Dorsolateral prefrontal cortex (tissue), 122 donors: ENCODE measurements at places on chromosomes 1 and 21. TPM values are rescaled to one million over a fixed set of nuclear protein-coding genes. Genes with fewer than 3 reads are reported as not detected.

GRCh38 chr1:224160171-224160682, 22.8 kb upstream of the DEGS1 start:
- DNase-seq, result no peak

Gene HFM1
- total RNA-seq, result 3.4 TPM

Gene DMRTA2
- 0.52 TPM for total RNA-seq

Gene PADI1
- not detected for total RNA-seq

DNA sequence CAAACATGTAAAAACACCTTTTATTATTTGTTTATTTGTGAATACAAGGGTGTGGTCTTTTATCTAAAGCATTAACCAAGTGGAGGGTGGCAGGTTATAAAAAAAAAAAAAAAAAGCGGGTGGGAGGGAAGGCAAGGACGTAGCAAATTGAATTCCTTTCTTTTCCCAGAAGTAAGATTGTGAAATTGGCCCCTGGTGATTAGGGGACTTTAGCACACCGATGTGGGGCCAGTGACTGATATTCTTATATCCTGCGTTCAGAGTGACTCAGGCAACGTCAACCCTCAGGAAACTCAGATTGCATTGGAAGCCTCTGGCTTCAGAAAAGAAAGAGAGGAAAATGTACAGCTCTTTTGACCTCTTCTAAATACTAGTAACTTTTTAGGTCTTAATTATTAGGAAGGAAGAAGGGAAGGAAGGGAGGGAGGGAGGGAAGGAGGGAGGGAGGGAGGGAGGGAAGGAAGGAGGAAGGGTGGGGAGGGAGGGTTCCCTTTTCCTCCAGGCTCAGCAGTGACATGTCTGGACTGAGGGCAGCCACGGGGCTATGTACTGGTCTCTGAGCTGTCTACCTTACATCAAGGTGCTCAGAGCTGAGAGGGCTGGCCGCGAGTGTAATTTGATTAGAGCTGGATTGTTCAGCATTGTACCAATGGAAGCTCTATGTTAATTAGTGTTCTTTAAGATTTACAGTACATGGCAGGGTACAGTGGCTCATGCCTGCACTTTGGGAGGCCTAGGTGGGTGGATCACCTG, 30.2 kb downstream of the EVA1C start:
- DNase-seq, result no peak

Gene SEC16B
- 12.8 TPM for total RNA-seq

Gene RPAP2
- 47.8 TPM for total RNA-seq

GRCh38 chr1:62809788-62810187, 25.9 kb downstream of the ATG4C start:
- no peak for DNase-seq

DNA sequence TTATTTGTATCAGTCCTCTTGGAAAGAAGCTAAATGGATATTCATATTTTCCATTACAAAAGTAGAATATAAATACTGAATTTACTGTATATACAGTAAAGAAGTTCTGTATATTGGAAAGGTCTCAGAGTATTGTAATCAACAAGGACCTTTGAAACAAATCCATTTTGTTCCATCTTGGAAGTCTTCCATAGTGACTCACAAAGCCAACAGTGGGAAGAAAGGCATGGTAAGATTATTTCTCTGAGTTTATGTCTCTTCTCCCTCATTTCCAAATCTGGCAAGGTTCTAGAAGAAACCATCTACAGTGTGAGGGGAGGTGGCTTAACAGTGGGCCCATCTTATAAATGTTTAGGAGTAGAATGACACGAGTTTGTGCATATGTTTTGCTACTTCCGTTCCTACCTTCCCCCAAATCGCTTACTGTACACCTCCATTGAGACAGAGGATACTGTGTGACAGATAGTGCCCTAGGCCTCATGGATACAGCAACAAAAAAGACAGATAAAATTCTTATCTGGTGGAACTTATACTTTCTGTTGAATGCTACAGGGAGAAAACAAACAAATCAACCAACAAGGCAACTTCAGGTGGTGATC, 22.1 kb upstream of the SSX2IP start:
- no peak for DNase-seq

DNA sequence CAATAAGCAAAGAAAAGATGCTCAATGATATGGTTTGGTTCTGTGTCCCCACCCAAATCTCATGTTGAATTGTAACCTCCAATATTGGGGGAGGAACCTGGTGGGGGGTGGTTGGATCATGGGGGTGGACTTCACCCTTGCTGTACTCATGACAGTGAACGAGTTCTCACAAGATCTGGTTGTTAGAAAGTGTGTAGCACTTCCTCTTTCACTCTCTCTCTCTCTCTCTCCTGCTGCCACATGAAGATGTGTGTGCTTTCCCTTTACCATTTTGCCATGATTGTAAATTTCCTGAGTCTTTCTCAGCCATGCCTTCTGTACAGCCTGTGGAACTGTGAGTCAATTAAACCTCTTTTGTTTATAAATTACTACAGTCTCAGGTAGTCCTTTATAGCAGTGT, 248.4 kb downstream of the HHIPL2 start:
- DNase-seq, result no peak

GRCh38 chr1:117396074-117396473, 28.8 kb downstream of the MAN1A2 start:
- DNase-seq, result no peak

DNA sequence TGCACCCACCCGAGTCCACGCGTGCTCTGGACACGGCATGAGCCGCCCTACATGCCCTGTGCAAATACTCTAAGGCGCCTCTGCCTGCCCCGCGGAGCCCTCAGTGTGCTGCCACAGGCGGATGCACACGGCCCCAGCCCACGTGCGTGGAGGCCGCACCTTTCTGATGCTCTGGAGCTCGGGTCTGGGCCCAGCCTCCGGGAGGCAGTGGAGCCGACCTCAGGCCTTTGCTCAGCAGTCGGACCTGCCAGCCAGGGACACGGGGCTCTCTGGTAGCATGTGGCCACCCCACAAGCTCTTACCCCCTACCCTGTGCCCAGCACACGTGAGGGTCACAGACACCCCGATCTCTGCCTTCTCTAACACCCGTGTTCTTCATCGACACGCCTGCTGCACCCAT, 2.1 kb downstream of the TMEM240 start:
- no peak for DNase-seq

Gene ZNF670
- total RNA-seq, result 6.1 TPM

DNA sequence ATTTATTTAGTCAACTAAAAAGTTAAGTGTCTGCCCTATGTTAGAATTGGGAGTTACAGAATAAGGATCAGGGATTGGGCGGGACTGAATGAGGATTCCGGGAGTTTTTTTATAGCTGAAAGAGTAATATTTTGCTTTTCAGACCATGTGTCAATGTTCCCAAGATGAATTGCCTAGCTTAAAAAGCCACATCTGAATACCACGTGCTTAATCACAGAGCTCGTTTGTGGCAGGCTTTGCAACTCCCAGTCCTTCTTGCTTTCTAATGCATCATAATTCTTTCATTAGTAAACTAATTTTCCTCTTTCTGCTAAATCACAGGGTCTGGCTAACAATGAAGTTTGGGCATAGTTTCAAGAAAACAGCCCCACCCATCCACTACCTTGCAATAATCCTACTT, 4.2 kb upstream of the BCL10 start:
- DNase-seq, result no peak

Gene PLOD1
- total RNA-seq, result 43.5 TPM

DNA sequence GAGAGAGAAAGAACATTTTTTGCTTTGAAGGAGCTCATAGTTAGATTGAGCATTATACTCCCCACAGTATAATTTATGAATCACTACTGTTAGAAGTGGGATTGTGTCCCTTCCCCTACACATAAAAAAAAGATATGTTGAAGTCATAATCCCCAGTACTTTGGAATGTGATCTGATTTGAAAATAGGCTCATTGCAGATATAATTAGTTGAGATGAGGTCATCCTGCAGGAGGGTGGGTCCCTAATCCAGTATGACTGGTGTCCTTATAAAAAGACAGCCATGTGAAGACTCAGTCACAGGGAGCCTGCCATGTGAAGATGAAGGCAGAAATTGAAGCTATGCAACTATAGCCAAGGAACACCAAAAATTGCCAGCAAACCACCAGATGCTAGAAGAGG, 76.4 kb downstream of the TGFB2 start:
- DNase-seq, result no peak

DNA sequence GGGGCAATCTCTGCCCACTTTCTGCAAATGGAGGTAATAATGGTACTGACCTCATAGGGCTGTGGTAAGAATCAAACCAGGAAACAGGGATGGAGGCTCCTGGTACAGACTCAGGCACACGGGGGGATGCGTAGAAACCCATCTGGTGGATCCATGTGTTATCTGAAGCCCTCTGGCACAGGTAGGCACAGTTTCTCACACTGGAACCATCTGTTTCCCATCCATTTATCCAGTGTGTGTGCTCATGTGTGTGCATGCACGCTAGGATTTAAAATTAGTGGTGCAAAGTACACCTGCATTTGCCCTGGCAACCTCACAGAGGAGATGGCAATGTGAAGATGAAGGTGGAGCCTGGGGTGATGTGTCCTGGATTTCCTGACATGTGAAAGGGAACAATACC, 103.3 kb downstream of the RAVER2 start:
- DNase-seq, result no peak

Gene KANK4
- 1.00 TPM for total RNA-seq

Gene A3GALT2
- not detected for total RNA-seq

Gene S100A2
- 1.7 TPM for total RNA-seq

- peak; percentile 96 for DNase-seq
Measured at GRCh38 chr1:192808518-192809306, at the start of gene RGS2. Gene RGS2, plus strand, starts transcription at chr1:192809039. Its CDS starts 33 bp downstream, at chr1:192809072.

GRCh38 chr1:232386294-232386693, 243.6 kb downstream of the SIPA1L2 start:
- no peak for DNase-seq

DNA sequence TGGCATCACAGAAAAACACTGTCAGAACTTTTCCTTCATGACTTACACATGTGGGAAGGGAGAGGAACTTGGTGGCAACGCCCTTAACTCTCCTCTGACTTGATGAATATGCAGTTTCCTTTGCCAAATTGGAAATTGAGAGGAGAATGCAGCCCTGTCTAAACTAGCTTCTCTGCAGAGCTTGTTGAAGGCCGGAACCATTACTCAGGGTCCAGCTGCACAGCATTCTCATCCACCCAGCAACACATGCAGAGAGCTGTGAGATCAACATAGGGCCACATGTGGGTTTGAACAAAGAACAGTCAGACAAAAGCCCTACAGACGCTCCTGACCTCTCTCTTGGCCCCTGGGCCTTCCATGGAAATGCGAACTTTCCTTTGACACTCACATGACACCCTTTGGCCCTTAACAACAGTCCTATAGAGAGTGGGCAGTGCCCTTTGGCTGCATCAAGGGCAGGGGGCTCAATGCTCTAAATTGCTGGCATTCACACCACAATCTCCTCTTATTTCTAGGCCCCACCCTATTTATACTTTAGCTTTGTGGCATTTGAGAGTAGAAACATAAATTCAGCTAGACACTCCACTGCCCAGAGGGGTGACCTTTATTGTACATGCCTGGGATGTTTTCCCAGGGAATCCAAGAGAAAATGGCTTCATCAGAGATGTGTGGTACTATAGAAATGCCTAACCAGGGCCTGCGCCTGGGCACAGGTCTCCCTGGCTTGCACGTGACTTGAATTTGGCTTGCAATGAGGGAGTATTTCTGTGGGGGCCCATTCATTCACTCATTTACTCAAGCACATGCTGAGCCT, 64.4 kb downstream of the CDC7 start:
- no peak for DNase-seq

GRCh38 chr1:147388969-147389368, 146.5 kb downstream of the CHD1L start:
- DNase-seq, result no peak

Gene CD5L
- total RNA-seq, result not detected

DNA sequence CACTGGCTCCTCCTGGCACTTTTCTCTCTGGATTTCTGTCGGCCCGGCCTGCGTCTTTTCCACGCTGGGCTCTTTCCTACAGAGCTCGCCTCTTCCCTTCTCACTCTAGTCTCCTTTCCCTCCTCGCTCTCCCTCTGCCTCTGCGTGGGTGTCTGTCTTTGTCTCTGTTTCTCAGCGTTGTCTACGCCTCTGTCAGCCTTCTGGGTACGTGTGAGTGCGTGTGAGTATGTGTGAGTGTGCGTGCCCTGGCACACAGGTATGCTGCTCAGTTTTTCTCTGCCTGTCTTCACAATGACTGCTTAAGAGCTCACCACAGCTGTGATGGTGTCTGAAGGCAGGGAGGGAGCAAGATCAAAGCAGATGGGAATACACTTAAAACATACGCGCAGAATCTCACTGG, 77.7 kb downstream of the KIRREL1 start:
- peak; percentile 54 for DNase-seq

DNA sequence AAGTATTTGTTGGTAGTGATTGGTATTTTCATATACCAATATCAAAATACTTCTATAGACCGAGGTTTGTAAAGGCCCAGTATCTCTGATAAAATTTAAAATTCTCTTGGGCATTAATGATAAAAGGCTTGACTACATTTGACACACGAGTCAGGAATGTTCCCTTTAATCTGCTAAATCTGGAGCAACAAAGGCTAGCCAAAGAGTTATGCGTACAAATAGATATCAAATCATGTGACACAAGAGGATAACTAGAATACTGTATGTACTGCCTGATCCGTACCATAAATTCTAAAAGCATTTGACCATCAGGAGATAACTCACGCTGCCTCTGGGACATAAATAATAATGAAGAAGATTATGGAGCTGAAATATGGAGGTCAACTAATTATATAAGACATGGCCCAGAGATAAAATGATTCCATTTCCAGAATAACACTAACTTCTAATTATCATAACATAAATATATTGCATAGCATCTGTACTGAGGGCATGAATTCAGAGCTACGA, 64.2 kb upstream of the SH3GLB1 start:
- no peak for DNase-seq

Gene SYT6
- total RNA-seq, result 4.3 TPM

DNA sequence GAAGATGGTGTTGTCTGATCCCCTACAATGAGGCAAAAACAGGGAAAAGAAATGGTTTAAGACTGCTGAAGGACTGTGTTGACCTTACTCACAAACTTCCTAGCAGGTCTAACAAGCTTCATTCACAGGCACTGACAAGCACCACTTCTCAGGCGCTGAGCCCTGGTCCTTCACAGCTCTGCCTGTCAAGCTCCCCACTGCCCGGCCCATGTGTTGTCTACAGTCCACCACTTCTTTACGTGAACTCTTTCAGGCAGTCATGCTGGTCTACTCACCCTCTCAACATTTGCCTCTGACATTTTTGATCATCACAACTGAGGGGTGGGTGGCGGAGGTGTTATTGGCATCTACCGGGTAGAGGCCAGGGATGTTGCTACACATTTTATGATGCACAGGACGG, 40.7 kb upstream of the MYBPHL start:
- no peak for DNase-seq

Gene DNALI1
- total RNA-seq, result 19.2 TPM

- no peak for DNase-seq
Measured at GRCh38 chr1:235996048-235996785, 68.7 kb downstream of the NID1 start.

GRCh38 chr1:208254376-208254775, 10.2 kb upstream of the PLXNA2 start:
- no peak for DNase-seq

Gene TMEM52
- total RNA-seq, result not detected

- DNase-seq, result no peak
Measured at GRCh38 chr1:111251570-111251969, 24.1 kb downstream of the CHI3L2 start.

Gene GALNT2
- 38.6 TPM for total RNA-seq

- DNase-seq, result no peak
Measured at GRCh38 chr1:46996659-46997281, 26.7 kb upstream of the CYP4X1 start.

Gene JAM2
- total RNA-seq, result 34.0 TPM

- no peak for DNase-seq
Measured at GRCh38 chr1:221824025-221824424, 82.1 kb upstream of the DUSP10 start.

Gene HSD11B1
- total RNA-seq, result 6.6 TPM
